ENCODE measurements at places on chromosomes 11 and 22.

DNA sequence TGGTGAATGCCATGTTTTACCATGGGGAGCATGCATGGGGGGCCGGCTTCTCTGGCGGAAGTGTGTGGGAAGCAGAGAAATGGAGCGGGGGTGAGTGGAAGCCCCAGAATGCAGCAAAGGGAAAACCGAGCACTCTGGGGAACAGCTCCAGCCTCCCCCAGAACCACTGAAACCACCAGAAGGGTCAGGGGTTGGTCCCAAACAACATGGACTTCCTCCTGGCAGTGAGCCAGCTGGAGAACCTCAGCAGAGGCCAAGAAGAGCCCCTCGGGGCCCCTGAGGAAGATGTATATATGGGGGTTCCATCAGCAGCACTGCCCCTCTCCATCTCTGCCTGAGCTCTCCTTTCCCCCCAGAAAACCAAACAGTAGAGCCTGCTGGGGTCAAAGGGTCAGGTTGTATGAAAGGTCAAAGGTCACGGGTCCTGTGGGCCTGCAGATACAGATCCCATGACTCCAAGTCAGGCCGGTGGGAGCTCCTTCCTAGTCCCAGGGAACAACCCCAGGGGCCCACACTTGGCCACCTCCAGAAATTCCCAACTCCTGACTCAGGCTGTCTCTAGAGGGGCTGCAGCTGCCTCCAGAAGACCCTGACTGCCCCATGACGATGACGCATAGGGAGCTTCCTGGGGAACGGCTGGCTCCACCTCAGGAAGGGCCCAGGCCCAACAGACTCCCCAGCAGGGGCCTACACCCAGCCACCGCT is 48.5 kb upstream of the TIMP3 start:
- DNase-seq: no peak

- DNase-seq: no peak
Observed at GRCh38 chr11:6824136-6824823, 21.2 kb upstream of the OR10A5 start.

DNA sequence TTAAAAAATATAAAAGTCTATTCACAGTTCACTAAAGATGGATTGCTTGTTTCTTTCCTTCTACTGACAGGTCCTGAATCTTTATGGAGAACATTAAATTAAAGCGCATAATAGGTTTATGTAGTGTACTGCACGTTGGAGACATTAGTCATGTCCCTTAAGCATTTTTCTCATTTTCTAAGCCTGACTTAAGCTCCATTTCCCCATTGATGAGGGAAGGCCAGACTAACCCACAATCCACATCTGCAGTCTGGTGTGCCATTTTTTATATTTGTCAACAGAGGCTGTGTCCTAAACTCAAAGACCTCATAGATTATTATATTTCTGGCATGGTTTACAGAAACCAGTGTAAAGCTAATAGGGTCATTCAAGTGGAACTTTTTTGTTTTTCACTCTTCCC is 39.9 kb downstream of the CADM1 start:
- DNase-seq: no peak

DNA sequence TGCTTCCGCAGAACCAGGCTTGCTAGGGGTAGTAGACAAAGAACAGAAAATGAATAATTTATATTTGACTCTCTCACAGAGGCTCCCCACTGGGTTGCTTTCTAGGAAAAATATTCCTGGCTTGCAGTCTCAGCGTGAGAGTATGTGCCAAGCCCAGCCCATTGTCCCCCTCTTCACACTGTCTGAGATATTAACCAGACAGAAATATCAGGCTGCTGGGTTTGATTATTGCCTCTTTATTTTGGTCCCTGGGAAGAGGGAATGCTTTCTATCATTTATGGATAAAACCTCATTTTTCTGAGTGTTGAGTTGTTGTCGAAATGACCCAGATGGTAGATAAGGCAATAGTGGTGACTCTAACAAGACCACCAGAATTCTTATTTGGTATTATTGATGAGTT is 367.9 kb downstream of the METTL15 start:
- DNase-seq: no peak

- peak; percentile 41 for DNase-seq
Observed at GRCh38 chr11:14973621-14974514, 1.7 kb upstream of the CALCA start.

GRCh38 chr22:48021991-48022401 is 1259.5 kb downstream of the TBC1D22A start:
- DNase-seq: no peak

DNA sequence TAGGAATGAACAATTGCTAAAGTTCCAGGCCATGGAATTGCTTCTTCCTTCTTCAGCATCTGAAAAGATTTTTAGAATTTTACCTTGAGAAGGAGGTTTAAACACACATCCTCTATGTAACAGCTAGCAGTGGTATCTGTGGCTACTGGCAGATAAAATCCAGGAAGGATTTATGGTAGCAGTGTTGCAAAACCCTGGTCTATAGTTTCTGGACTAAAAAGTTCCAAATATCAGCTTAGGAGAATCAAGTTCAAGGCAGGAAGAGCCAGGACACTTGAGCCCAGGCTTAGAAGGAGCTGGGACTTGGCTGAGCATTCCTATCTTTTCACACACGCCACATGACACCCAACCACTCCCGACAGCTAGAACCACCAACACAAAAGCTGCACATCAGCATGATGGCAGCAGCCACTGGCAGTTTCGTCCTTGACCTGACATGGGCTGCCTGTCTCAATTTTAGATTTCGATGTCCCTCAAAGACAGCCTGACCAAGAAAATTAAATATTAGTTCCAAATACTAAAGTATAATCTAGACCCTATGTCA is 14.1 kb downstream of the LARGE2 start:
- DNase-seq: no peak

- DNase-seq: no peak
Observed at GRCh38 chr22:35892192-35892591, 136.4 kb downstream of the RBFOX2 start.

DNA sequence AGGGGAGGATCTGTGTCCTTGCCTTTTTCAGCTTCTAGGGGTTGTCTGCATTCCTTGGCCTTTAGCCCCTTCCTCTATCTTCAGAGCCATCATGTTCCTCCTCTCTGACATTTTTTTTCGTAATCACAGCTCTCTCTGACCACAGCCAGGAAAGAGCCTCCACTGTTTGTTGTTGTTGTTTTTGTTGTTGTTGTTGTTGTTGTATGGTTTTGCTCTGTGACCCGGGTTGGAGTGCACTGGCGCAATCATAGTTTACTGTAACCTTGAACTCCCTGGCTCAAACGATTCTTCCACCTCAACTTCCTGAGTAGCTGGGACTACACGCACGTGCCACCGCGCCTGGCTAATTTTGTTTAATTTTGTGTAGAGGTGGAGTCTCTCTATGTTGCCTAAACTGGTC is 55.3 kb upstream of the KCNQ1OT1 start:
- DNase-seq: no peak

GRCh38 chr11:20762116-20762844 is 92.9 kb downstream of the NELL1 start:
- DNase-seq: no peak

GRCh38 chr11:73003088-73003487 is 139.0 kb downstream of the FCHSD2 start:
- DNase-seq: peak; percentile 66

DNA sequence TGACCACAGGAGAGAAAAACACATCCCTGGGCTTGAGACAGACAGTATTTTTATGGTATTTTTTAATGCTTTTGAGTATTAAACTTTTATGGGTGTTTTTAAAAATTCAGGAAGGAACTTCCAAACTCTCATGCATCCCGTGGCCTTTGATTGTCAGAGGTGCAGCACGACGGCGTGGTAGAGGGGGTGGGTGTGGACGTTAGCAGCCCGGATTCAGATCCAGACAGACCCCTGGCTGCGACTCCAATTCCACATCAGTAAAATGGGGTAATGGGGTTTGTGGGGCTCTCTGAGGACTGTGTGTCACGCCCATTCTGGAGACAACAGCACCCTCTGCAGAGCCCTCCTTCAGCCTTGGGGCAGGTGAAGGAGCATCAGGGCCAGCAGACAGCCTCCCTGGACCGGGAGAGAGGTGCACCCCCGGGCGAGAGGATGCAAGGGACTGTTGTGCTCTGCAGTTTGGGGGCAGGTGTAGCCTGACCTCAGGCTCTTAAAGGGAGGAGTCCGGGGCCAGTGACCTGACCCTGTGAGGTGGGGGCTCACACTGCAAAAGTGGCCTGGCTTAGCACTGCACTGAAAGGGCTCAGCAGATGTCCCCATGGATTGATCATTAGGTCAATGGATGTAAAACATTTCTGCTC is 1024.3 kb downstream of the TBC1D22A start:
- no peak for DNase-seq
